SIG-M5 (cell line): ENCODE measurements at places on chromosomes 12 and 14.

DNA sequence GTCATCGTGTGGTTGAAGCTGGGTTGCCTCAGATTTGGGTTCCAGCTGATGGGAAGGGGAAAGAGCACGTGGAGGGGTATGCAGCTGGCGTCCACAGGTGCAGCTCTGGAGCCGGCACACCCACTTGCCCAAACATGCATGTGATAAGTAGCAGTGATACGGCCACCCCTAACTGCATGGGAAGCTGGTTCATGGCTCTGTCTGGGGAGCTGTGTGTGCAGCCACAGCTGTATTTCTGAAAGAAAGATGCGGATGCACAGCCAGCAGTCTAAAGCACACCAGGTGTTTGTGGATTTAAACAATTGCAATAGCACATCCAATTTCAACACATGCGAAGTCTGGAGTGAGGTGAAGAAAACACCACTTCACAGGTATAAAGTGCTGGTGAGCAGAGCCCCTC, 181.4 kb downstream of the EFCAB11 start:
- no peak for DNase-seq

DNA sequence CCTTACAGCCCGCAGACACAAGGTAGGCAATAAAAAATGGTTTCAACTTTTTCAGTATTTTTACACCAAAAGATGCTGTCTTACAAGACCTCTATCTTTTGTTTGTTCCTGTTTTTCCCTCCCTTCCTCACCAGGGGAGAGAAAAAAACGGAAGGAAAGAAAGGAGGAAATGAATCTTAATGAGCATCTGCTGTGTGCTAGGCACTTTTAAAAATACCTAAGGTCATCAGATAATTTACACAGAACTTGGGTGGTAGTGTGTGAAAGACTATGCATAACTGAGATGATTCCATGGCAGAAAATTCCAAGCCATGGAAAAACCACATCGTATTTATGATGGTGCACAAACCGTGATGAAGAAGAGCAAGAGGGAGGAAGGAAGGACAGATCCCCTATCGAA, 121.2 kb downstream of the DIP2B start:
- peak; percentile 64 for DNase-seq

GRCh38 chr14:50082308-50082742, 34.0 kb downstream of the VCPKMT start:
- no peak for DNase-seq

GRCh38 chr14:24361326-24361725, 6.7 kb upstream of the NFATC4 start:
- DNase-seq = no peak

DNA sequence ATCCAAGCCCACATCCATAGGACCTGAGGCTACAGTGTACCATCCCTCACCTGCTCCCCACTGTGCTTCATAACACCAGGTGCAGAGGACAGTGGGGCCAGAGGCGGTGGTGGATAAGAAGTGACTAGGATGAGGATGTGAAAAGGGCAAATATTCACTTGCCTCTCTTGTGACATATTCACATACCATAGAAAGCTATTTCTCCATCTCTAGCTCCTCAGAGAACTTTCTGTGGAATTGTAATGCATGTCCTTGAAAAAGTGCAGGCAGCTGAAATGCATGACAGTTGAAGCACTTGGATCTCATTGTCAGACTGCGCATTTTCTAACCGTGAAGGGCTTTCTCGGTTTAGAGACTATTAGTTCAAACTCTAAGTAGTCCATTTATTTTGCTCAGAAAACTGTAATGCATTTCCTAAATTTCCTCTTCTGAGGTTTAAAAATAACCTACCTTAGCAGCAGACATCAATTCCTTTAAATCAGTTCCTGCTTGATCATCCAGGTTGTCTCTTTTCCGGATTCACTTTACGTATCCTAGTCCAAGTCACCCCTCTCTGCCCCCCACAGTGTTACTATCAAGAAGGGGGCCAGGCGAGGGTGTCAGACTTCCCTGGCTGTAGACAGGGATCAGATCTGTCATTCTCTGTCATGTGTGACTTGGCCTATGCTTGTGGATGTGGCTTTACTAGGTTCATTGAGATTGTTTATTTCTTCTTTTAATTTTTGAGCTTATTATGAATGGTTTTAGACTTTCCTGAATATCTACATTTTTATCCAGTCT, 984.0 kb upstream of the TMEM132C start:
- DNase-seq = no peak

- no peak for DNase-seq
Measured at GRCh38 chr12:49109641-49110463, 795 bp downstream of the LMBR1L start.

GRCh38 chr12:109228664-109229063, 80.4 kb downstream of the FOXN4 start:
- no peak for DNase-seq

DNA sequence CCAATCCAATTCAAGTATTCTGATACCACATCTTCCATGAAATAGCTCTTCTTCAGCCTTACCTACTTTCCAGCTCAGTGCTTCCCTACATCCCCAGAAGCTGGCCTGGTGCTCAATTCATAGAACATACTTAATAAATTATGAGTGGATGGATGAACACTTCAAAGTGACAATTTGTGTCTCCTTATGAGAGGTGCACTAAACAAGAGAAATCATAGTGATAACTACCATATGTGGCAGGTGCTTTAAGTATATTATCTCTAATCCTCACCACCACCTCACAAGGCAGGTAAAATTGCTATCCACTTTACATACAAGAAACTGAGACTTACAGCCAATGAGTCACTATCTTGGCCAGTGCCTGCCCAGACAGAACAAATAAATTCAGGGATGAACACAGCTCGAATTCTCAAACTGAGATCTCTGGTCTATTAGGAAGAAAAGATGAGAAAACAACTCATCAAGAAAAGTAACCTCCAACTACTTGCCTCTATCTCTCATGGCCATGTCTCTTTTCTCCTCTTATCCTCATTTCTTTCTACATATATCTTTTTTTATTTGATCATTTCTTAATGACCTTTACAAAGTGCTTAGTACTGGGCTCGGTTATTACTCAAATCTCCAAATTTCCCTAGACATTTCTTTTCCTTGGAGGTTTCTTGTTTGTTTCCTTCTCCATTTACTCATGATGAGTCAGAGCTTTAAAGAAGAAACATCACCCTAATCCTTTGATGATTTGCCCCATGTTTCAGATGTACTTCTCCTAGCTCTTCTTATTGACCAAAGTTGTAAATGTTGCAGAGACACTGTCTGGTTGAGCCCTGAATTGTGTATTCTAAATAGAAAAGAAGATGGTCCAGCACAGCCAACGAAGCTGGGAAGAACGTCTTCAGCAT, 161.5 kb downstream of the RPS29 start:
- no peak for DNase-seq
